ENCODE measurements at places on chromosomes 16 and 17.
A peak's percentile ranks its signal among the peaks of the same experiment; 100 is the strongest.

DNA sequence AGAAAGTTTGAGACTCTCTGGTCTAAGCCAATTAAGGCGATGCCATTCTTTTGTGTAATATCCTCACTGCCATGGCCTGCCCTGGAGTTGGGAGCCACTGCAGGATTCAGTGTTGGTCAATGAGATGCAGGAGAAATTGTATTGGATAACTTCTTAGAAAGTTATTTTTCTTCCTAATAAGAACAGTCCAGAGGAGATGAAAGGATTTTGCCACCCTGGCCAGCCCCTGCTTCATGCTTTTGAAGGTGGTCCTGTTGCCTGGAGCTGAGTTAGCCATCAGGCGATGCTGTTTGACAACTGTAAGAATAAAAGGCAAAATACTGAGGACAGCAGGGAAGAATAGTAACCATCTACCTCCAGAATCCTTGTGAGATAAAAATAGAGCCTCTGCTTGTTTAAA lies 35.4 kb upstream of the CNTNAP4 start:
- DNase-seq: no peak

GRCh38 chr16:49195237-49195548 lies 86.4 kb downstream of the CBLN1 start:
- DNase-seq: no peak

GRCh38 chr16:72621651-72622050 lies 426.3 kb downstream of the ZFHX3 start:
- DNase-seq: no peak

DNA sequence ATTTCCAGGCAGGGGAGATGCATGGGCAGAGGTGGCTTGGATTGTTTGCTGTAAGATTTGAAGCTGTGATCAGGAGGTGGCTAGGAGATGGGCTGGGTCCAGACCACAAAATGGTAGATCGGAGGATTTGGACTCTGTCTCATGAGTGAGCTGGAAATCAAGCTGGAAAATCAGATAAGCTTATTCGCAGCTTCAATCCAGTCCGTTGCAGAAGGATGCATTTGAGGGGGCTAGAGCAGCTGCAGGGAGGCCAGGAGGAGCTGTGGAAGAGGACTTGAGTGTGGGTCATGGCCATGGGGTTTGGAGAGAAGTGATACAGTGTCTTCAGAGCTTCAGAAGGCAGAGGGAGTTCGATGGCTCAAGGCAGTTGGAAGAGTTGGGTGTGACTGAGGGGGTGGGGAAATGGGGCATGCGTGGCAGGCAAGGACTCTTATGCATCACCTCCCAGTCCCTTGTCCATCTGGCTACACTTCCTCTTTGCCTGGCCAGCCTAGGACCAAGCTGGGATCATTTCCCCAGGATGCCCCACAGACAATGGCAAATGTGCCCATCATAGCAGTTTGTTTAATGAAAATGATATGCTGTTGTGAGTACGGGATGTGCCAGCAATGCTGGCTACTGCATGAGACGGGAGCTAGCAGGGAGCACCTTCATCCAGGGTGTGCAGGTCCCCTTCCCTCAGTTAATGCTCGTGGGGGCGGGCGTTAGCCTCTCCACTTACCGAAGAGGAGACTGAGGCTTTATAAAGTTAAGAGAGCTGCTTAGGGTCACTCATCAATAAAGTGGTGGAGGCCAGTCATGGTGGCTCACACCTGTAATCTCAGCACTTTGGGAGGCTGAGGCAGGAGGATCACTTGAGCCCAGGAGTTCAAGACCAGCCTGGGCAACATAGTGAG lies 20.6 kb downstream of the QPRT start:
- peak; percentile 32 for DNase-seq
